Activated gamma-delta T cell treated with Interleukin-2 at 50 U/mL for 16 hours (primary cell): ENCODE measurements at places on chromosomes 7 and 10.

GRCh38 chr7:138459413-138460175 lies 465 bp upstream of the TRIM24 start:
- DNase-seq: peak; percentile 98

GRCh38 chr10:49347827-49348226 lies 48.1 kb downstream of the DRGX start:
- DNase-seq: no peak

DNA sequence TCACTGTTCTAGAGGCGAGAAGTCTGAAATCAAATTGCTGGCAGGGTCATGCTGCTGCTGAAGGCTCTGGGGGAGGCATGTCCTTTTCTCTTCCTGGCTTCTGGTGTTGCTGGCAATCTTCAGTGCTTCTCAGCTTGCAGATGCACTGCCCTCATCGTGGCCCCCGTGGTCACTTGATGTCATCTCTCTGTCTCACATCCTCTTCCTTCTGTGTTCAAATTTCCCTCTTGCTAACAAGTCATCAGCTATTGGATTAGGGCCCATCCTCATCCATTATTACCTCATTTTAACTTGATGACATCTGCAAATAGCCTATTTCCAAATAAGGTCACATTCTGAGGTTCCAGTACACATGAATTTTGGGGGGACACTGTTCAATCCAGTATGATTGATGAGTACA lies 36.6 kb upstream of the SRGN start:
- DNase-seq: no peak

DNA sequence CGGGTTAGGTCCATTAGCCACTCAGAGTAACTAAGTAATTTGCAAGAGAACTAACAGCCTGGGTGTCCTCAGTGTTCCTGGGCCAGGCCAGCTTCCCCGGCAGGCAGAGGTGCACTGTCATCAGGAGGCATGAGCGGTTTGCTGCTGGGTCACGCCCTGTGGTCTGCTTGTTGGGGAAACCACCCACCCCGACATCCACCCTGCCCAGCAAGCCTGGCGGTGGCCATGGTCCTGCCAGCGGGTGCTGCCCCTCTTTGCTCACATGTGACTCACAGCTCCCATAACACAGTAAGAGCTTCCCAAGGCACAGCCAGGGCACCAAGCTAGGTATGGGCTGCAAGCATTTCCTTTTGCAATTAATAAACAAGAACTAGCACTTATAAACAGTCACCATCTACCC lies 75.9 kb downstream of the RGS10 start:
- DNase-seq: peak; percentile 27

DNA sequence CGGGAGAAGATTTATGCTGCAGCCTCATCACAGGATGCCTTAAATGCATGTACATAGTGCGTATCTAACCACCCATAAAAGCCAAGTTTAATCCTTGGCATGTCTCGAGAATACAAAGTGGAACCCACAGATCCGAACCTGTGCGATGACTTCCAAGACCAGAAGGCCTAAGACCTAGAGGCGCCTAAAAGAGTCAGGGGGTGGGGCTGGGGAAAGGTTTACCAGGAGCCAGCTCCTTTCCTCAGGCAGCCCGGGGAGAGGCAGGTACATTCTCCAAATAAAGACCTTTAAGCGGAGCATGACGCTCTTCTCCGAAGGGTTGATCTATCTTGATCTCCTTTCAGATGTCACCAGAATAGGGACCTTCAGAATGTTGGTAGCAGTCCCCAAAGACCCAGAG lies 9.7 kb downstream of the SP8 start:
- DNase-seq: no peak

DNA sequence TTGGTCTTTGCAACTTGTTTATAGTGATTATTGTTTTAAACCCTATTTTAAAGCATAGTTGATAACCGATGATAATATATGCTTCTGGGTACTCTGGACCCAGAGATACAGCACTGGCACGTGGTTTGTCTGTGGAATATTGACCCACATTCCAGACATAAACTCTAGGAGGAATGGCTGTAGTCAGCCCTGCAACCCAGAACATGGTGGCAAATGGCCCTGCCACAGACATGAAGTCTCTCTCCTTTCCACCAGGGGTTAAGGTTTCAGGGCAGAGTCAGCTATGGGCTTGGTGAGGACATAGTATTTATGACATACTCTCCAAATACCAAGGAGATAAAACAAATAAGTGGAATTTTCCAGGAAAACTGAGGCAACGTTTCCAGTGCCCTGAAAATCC lies 83.6 kb downstream of the NAMPT start:
- no peak for DNase-seq

DNA sequence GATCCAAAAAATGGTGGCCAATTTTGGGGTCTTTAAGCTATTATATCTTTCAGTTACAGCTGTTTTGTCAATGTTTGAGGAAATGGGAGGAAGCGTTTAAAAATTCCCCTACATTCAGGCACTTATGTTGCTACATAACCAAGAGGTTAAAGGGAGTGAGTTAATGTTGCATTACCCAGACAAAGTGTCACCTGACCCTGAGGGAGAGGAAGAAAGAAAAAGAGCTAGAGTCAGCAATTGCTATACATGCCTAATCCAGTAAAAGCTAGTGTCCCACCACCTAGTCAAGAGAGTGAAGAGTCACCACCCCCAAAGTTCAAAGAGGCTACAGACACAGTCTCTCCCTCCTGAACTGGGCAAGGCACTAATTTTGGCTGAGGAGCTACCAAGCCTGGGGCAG lies 69.5 kb upstream of the ZNF92 start:
- no peak for DNase-seq

GRCh38 chr7:106064771-106065574 lies 47.1 kb downstream of the SYPL1 start:
- DNase-seq: no peak

DNA sequence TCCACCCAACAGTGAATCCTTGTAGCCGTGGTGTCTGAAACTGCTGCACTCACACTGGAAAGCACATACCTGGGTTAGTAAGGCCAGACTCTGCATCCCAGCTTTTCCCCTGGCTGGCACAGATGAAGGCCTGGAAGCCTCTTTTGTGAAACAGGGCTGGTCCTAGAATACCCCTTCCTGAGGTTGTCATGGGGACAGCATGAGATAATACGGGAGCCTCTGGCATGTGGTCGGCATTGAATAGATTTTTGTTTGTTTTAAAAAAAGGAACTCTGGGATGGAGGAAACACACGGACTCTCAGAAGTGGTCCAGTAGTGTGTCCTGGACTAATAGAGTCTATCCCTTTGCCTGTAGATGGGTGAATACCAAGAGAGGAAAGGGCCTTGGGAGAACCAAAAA lies 129.7 kb downstream of the TMEM178B start:
- no peak for DNase-seq

- no peak for DNase-seq
Observed at GRCh38 chr10:129097776-129098330, 369.2 kb upstream of the MGMT start.

GRCh38 chr7:80392229-80393169 lies 119.4 kb downstream of the GNAT3 start:
- no peak for DNase-seq

DNA sequence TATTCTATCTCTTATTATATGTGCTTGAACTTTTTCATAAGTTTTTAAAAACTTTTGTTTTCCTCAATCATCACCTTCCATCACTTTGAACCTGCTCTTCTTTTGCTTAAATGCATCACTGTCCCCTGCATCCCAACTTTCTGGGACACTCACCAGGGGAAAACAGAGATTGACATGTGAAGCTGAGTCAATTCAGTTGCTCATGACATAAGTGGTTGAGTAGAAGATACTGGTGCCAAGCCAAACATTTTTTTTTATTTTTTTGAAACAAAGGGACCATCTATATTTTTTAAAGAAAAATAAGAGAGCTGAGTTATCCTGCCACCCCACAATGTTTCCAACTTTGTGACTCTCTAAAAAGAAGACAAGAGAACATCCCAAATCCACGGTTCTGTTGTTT lies 61.8 kb upstream of the AHR start:
- DNase-seq: no peak

DNA sequence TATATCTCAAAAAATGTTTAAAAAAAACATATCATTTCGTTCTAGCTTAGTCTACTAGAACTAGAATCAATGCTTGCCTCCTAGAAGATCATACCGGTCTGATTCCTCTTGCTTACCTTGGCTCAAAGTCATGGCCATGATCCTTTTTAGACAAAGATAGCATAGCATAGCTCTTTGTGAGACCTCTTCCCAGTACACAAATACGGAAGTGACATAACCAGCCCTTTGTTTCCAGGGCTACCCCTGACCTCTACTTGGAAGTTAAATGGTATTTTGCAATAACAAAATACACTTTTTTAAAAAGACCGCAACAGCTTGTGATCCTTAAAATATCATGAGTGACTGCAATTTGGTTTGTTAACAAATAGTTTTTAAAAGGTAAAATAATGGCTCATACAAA lies 130.7 kb upstream of the NOBOX start:
- no peak for DNase-seq

- no peak for DNase-seq
Observed at GRCh38 chr10:21055339-21056135, 158.4 kb upstream of the NEBL start.

GRCh38 chr10:71927776-71928592 lies 36.2 kb upstream of the CHST3 start:
- no peak for DNase-seq

DNA sequence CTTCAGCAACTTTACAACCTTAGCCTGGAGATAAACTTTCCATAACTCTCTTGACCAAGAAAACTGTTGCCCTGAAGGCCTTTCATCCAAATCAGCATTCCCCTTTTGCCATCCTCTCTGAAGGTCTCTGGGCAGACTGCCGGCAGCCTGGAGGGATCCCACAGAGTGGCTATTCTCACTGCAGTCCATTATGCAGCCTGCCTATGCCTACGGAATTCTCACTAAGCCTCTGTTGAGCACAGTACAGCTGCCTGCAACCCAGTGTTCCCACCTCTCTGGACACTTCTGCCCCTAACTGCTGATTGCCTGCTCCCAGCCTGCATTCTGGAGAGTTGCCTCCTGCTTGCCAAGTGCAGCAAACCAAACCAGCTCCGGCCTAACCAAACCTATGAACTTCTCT lies 548.9 kb upstream of the STEAP1 start:
- DNase-seq: no peak

DNA sequence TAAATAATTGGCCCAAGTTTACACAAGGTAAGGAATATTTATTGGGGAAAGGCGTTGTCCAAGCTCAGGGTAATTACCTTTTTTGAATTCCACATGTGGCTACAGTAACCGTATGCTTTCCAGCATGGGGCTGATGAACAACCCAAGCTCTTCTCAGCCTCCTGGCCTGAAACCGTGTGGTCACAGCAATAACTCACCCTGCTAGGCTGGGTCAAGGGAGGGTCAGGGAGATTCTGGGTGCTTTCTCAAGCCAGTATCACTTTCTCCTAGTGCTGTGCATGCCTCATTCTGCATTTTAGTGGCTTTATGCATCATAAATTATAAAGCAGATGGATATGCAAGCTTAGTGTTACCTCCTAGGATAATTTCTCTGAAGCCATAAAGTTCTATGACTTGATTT lies 273.9 kb downstream of the PAXIP1 start:
- no peak for DNase-seq

DNA sequence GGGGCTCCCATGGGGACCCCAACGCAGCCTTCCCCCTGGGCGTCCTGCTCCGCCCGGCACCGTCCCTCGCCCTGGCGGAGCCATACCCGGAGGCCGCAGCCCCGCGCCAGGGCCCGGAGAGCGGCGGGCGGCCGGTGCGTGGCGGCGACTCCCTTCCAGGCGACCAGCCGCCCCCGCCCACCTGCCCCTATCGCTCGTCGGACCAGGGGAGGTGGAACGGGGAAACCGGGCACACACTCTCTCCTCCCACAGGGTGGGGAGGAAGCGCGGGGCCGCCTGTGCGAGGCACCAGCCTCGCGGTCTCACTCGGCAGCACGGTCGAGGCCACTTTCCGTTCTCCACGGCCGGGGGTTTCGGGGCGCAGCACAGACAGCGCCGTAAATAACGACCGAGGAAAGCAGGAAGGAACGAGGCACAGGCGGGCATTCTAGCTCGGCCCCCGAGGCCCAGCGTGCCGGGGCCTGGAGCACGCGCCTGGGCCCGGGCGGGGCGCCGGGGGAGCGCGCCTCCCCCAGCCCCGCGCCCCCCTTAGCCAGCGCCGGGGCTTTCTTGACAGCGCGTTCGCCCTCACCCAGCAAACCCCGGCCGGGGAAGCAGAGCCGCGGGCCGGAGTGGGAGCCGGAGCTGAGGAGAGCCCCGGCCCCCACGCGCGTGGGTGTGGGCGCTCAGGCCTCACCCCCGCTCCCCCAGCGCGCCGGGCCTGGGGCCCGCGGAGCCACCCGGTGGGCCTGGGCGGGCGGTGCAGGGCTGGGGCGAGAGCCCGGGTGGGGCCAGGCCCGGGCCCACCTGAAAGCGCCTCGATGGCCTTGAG lies 936 bp downstream of the IGF2BP3 start:
- no peak for DNase-seq

- no peak for DNase-seq
Observed at GRCh38 chr10:8498881-8499280, 444.4 kb downstream of the GATA3 start.

GRCh38 chr7:114886241-114886640 lies 35.7 kb upstream of the MDFIC start:
- DNase-seq: no peak

DNA sequence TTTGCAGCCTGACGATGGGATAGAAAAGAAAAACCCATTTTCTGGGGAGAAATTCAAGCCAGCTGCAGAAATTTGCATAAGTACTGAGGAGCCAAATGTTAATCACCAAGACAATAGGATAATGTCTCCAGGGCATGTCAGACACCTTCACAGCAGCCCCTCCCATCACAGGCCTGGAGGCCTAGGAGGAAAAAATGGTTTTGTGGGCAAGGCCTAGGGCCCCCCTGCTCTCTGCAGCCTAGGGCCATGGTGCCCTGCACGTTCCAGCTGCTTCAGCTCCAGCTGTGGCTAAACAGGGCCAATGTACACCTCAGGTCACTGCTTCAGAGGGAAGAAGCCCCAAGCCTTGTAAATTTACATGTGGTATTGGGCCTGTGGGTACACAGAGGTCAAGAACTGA lies 158.2 kb downstream of the VWC2 start:
- DNase-seq: no peak

DNA sequence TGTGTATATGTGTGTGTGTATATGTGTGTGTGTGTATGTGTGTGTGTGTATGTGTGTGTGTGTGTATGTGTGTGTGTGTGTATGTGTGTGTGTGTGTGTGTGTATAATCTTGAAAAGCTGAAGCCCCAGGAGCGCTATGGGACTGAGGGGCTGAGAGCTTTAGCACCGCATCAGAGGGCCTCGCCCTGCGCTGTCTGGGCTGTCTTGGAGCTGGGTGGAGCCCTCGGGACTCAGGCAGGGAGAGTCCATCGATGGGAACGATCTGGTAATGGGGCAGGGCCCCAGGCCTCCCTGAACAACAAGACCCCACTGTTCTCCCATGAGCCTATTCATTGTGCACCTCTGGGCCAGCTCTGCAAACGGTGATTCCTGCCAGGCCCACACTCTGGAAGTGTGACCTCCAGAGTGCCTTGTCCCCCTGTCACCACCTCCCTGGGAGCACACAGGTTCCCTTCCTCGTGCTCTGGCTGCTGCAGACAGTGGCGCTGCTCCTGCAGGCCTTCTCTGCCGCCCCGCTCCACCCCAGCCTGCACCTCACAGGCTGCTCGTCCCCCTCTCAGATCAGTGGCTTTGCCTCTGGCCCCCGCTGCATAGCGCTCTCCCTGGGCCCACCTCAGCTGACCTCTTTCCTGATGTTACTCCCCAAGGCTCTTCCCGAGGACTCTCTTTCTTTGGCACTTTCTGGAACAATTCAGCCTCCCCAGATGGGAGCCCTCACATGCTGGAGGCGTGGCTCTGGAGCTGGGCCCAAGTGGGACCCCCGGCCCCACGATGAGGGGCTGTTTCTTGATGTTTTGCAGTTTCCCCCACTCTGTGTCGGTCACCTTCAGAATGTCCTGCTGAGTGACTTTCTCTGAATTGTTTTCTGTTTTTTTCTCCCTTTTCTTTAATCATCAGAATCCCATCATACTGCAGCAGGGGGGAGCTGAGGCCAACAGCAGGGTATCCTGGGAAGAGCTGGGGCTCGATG lies 542.2 kb upstream of the FOXK1 start:
- no peak for DNase-seq
